ENCODE measurements at places on chromosomes 2 and 18. TPM values are rescaled to one million over a fixed set of nuclear protein-coding genes. Genes with fewer than 3 reads are reported as not detected.

DNA sequence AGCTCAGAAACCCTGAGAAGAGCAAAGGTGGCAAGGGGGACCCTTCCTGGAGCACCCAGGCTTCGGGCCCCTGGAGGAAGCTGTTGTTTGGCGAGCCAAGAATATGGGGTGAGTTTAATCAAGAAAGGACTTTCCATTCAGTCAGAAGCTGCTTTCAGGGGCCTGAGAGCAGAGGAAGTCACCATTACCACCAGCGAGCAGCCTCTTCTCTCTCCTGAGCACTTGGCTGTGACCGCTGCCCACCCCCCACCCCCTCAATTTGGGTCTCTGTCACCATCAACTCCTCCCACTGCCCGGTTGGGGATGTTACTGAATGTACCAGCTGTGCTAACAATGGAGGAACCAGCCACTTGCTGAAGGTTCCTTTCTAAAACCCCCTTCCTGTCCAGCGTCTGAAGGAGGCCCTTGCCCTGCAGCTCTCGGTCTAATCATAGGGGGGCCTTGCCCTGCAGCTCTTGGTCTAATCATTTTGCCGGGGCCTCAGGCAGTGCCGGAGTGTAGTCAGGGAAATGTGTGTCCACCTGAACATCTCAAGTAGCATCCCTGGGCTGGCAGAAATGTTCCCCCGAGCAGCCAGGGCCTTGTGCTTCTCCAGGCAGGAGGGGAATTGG, 943 bp downstream of the INPP5D start:
- no peaks in the 10 kb centered on the region for H3K36me3 ChIP-seq
- peak overlapping the region; percentile 74 for H3K27ac ChIP-seq
- H3K4me1 ChIP-seq: no peaks in the 10 kb centered on the region
- H3K4me3 ChIP-seq: peak overlapping the region; percentile 41

CHRND gene
- total RNA-seq: not detected

GRCh38 chr2:175792199-175792598, 209.9 kb downstream of the LNPK start:
- no peak overlapping the region for H3K4me3 ChIP-seq
- no peaks in the 10 kb centered on the region for H3K36me3 ChIP-seq
- no peaks in the 10 kb centered on the region for H3K4me1 ChIP-seq
- no peaks in the 10 kb centered on the region for H3K27me3 ChIP-seq
- DNase-seq: no peak

- H3K4me3 ChIP-seq: peak overlapping the region; percentile 84
- no peak for DNase-seq
- no peaks in the 10 kb centered on the region for H3K4me1 ChIP-seq
- H3K27me3 ChIP-seq: no peaks in the 10 kb centered on the region
Measured at GRCh38 chr2:171524018-171524401, 1.7 kb downstream of the CYBRD1 start.

- no peak overlapping the region for H3K4me3 ChIP-seq
- no peak for DNase-seq
- H3K27me3 ChIP-seq: no peaks in the 10 kb centered on the region
- H3K4me1 ChIP-seq: no peaks in the 10 kb centered on the region
Measured at GRCh38 chr2:30680121-30680520, 127.1 kb downstream of the CAPN13 start.

- H3K4me1 ChIP-seq: no peaks in the 10 kb centered on the region
- no peaks in the 10 kb centered on the region for H3K27me3 ChIP-seq
- no peaks in the 10 kb centered on the region for H3K36me3 ChIP-seq
- H3K4me3 ChIP-seq: no peak overlapping the region
- no peak for DNase-seq
- no peak overlapping the region for H3K27ac ChIP-seq
Measured at GRCh38 chr2:57894381-57894780, 152.2 kb upstream of the VRK2 start.

ALK gene
- not detected for total RNA-seq

CCDC141 gene
- total RNA-seq: 0.88 TPM

All from right lobe of liver (tissue), 6 donors.